Colonic mucosa (tissue), 4 donors: ENCODE measurements at places on chromosomes 12 and 14.

- no peak for DNase-seq
These were observed 6.9 kb downstream of the PGF start for GRCh38 chr14:74948228-74949175.

DNA sequence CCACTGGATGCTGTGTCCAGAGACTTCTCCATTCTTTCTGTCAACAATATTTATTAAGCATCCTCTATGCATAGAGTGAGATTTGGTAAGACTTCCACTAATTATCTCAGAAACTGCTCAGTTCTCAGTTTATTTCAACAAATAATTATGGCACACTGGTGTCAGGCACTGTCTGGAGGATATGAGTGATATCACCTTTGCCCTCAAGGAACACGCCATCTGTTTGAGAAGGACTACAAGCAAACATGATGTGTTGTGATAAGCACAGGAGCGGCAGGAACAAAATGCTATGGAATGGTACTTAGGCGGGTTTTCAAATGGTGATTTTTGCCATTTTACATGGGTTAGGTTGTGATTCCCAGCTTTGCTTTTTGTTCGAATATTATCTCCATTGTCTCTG, 229.2 kb downstream of the DPF3 start:
- no peak for DNase-seq

GRCh38 chr12:25793196-25793595, 165.3 kb upstream of the RASSF8 start:
- no peak for DNase-seq

GRCh38 chr12:2925322-2925995, 33.7 kb upstream of the TEAD4 start:
- no peak for DNase-seq

GRCh38 chr12:70351076-70351475, 15.0 kb upstream of the KCNMB4 start:
- DNase-seq, result no peak

DNA sequence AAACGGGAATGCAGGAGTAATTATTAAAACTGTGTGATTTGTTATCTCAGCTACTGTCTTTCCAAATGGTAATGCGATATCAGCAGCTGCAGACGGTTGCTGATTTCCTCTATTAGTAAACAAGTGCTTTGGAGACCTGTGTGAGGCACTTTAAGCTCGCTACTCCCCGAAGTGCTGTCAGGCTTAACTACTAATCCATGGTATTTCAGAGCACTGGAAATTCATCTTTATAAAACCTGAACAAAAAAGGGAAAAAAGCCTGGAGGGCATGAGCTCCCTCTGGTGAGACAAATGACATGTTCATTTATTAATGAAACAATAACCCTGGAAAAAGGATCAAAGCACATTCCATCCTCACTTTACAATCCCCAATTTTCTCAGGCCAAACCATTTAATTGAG, 143.6 kb upstream of the OTX2 start:
- no peak for DNase-seq

DNA sequence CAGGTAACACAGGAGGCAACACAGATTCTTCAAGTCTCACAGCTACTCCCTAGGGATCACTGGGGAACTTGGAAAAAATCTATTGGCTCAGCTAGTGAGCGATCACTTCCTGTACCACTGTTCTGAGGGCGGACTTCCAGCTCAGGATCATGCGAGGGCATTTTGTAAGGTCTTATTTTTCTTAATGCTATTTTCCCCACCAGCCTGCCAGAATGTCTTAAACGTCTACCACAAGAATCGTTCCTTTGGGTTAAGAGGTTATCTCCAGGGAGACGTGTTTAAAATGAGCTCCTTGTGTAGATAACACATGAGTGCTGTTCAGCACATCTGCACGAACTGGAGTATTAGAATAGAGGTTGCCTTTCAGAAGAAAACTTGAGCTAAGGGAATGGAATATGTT, 162.6 kb downstream of the ETNK1 start:
- no peak for DNase-seq

DNA sequence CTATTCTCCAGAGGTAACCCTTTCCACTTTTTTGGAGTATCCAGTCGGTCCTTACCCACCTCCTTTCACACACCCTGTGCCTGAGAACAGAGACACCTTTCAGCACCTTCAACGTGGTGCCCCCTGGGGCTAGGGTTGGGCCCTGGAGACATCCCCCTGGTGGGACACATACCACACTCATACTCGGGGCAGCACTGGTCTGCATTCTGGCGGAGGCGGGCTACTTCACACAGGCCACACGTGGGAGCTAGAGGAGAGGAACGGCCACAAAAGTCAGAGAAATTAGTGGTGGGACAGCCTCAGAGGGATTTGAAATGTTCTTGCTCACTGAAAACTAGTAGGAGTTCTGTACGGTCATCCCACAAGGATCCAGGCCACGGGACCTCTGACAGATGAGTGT, 39.8 kb upstream of the ANO2 start:
- no peak for DNase-seq

DNA sequence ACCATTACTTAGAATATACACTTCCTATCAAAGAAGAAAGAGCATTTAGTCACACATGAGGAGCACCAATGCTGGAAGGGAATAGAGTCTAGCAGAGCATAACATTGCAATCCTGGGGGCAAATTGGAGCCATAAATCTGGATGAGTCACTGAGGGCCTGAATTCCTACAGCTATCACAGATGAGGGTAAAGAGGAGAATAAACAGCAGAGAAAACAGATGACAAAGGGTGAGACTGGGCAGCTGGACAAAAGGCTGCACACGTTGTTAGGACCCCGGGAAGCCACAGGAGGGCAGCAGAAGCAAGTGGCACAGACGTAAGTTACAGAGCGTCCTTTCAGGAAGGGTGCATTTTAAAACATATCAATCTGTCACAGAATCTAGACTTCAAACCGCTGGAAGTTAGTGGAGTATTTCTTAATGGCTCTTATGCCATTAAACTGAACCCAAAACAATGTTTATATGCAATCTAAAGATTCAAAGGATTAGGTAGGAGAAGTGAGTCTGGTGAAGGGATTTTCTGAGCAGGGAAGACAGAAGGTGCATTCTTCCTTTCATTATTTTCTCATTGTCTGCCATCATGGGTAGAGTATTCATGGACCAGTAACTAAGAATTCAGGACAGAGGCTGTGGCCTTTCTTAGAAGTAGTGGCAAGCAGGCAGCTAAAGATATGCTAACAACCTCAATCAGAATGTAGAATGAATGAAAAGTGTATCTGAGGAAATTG, 159.8 kb upstream of the DAAM1 start:
- DNase-seq, result peak; percentile 66
